GM12864 (cell line): ENCODE measurements at places on chromosomes 1 and 21.

DNA sequence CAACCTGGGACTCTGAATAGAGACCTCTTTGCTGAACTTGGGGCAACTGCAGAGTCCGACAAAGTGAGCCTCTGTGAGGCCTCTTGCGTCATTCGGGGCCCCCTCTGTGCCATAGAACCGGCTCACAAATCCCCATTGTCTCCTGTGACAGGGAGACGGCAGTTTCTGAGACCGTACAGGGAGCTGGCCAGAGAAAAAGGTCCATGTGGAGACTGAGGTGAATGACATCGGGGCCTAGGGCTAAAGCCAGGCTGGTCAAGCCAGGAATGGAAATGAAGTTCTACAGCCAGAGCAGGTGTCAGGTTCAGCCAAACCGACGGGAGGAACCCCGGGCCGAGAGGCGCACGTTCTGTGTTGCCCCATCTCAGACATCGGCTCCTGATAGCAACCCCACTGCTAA lies 37.1 kb upstream of the TRIM67 start:
- DNase-seq: no peak

- DNase-seq: no peak
Observed at GRCh38 chr1:105137543-105138457, 1388.1 kb downstream of the AMY1C start.

- DNase-seq: peak; percentile 87
Observed at GRCh38 chr1:210332719-210333398, 4.2 kb downstream of the HHAT start.

DNA sequence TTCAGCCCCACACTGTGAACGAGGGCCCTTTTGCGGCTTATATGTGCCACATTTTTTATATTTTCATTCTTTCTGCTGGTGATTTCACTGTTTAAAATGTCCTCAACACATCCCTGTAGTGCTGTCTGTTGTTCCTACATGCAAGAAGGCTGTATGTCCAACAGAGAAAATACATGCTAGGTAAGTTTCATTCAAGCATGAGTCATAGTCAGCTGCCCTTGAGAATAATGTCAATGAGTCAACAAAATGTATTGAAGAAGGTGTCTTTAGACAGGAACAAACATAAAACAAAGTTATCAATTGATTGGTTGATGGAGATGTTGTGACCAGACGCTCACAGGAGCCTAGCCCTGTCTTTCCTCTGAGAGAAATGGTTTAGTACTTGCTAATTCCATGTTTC lies 553.4 kb downstream of the PLPP3 start:
- no peak for DNase-seq

DNA sequence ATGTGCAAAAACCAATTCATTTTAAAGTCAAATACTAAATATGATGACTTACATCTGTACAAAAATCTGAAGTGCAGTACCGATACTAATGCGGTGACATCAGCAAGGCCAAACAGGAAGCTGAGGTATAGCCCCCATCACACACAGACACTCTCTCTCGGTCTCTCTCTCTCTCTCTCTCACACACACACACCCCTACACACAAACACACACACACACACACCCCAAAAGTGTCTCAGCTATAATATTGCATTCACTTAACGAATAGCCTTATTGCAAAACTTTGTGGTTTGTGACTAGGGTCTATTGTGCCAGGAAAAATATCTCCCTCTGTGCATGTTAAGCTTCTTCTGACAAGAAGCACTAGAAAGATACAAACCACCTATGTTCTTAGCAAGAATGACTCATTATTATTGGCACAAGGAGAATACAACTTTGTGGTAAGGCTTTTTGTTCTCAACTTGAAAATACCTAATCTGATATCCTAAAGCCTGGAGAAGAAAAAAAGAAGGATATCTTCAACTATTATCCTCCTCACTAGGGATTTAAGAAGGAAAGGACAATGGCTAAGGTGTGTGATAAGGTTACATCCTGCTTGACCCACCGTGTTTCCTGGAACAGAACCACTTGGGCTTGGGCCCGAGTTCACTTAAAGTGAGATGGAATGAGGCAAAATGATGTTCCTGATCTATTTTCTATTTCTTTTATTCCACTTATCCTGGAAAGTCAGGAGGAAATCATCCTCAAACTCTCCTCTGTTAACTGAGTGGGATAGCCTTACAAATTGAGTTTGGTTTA lies 107.1 kb downstream of the NIBAN1 start:
- DNase-seq: peak; percentile 87

DNA sequence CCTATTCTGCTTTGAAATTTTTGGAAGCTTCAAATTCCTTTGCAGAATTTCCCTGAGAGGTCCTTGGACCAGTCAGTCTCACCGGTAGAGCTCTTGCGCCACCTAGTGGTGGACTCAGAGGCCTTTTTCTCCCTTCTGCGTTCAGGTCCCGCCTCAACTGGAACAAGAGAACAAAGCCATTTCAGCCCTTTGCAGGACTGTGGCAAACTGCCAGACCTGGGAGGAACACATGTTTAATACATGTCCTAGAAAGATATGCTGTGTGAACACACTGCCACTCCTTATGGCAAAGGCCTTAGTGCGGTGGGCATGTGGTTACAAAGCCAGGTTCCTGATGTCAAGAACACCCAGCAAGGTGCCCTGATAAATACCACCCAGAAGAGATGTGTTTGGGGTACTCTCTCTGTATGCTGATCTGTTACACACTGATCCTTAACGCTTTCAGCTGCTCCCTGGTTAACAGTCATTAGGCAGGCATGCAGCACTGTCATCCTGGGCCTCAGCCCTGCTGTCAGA lies 82.2 kb upstream of the SSX2IP start:
- peak; percentile 31 for DNase-seq

GRCh38 chr1:38284953-38285352 lies 238.4 kb upstream of the POU3F1 start:
- DNase-seq: no peak

DNA sequence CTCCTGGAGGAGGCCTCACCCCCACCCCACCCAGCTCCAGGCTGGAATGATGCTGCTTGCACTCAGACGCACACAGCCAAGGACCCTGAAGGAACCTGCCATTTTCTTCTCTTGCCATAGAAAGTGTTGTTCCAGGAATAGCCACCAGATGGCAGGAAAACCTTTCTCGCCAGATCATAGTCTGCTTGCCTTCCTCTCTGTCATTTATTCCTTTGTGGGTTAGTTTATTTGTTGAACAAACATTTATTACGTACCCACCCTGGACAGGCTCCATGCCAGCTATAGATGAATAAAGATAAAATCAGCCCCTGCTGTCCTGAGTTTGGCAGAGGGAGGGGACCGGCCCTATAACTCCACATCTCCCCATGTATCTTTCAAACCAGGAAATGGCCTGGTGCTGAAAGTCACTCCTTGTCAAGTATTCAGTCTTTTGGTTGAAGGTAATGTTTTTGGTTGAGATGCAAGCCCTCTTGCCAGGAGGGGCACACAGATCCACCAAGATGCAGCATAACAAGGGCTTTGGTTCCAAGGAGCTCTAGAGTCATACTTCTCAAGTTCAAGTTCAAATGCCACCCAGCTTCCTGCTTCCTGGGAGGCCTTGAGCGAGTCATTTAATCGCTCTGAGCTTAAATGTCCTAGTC lies 7.0 kb upstream of the KCNC4 start:
- DNase-seq: peak; percentile 40

GRCh38 chr1:171480035-171480434 lies 5.3 kb upstream of the PRRC2C start:
- DNase-seq: no peak

DNA sequence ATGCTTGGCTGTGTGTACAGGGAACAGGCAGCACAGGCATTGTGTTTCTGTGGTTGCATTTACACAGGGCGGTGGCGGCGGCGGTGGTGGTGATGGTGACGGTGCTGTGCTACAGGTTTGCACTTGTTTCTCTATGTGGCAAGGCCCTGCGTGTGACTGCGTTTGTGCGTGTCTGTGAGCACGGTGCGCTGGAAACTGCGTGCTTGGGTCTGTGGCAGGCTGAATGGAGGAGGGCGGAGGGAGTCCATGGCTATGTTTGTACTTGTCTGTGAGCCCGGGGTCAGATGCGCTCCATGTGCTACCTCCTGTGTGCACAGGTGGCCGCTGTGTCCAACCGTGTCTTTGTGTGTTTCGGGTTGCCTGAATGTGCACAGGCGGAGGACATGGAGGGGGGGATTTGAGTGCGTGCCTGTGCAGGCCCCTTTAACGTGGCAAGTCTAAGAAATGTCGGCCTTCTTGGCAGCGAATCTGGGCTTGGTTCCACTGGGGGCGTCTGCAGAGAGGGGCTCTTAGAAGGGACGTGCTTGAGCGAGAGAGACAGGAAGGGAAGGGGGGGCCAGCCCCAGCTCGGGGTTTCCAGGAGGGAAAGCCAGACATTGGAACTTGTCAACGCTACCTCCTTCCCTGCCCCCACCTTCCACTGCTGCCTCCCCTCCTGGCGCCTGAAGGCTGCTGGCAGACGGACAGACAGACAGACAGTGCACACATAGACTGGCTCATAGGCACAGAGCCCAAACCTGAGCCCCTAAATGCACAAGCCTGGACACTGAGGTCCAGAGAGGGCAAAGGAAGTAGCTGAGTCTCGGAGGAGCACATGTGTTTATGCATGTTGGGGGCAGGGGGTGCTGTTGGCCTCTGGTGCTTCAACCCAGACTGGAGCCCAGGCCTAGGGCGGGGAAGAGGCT lies 32.7 kb upstream of the WASF2 start:
- no peak for DNase-seq

GRCh38 chr1:219778793-219779369 lies 149.5 kb downstream of the SLC30A10 start:
- no peak for DNase-seq

DNA sequence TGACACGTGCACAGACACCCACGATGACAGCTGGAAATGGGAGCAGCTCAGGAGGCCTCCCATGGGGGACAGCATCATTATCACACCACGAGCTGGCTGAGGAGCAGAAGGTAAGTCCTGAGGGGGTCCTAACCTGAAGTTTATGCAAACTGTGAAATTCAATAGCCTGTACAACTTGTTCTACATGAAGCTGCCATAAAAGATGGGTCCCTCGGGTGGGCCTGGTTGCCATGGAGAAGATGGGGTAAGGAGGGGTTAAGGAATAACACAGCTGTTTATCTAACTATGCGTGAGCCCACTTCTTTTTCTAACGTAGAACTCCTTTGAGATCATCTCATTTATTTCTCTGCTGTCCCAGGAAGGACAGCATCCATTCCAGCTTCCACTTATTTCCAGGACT lies 163.4 kb upstream of the CD34 start:
- DNase-seq: no peak

DNA sequence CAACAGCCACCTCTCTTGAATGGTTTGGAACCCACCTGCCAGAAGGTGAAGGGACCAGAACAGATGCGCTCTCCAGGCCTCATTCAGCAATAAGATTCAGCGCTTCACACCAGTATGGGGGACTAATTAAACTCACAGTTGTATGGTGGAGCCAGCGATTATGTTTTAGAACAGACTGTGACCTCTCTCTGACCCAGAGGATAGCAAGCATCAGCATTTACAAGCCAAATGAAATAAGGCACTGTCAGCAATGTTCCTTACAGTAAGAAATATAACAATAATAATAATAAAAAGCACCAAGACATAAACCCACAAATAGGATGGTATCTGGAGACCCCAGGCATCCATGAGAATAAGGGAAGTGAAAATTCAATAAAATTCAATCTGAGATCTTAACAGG lies 6.9 kb upstream of the CDC42BPA start:
- no peak for DNase-seq

- DNase-seq: no peak
Observed at GRCh38 chr1:80629304-80629837, 1171.4 kb upstream of the ADGRL2 start.

GRCh38 chr1:77796695-77797405 lies 17.4 kb downstream of the MIGA1 start:
- no peak for DNase-seq

- no peak for DNase-seq
Observed at GRCh38 chr21:17903029-17903806, 84.1 kb upstream of the C21orf91 start.

DNA sequence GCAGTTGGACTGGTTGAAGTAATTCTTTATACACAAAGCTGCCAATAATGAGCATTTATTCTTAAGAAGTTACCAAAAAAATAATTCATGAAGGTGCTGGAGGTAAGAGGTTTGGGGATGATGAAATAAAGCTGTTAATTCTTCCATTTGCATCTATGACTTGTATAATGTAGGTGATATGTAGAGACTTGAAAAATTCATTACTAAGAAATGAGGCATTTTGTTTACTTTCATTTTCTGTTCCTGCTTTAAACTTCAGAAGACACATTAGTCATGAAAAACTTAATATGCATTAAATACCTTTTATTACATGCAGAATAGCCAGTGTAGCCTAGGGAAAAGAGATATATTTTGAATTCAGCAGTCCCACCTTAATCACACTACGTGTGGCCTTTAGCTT lies 214.2 kb downstream of the SLC44A5 start:
- no peak for DNase-seq

- no peak for DNase-seq
Observed at GRCh38 chr1:168223681-168224540, 1.9 kb upstream of the SFT2D2 start.

DNA sequence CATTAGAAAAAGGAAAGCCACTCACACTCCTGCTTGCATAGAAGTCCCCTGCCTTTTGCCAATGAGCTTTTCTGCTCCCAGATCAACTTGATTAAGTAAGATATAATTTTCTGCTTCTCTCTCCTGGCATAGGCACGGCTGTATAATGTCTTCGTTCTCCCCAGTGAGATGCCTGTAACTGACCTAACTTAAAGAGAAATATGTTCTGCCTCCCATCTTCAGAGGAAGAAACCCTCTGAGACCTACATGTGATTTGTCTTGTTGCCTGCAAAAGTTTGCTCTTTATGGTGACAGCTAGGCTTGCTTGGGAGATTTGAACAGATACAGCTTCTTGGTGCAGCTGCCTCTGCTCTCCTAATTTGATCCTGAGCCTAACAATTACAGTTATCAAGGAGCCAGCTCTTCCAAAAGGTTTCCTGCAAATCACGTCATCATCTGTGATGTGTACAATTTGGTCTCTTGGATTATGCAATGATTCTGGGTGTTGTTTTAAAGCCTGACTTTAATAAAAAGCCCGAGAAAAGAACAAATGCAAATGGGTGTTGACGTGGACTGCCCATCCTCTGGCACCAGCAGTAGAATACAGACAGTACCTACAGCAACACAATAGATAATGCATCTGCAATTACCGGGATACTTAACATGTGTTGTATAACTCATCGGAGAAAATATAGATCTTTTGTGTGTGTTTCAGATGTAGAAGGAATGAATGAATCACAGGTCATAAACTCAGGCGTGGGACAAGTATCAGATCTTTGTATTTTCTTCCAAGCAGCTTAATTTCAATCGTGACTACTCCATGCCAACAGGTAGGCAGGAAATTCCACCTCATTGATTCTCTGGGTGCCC lies 76.2 kb upstream of the KAZN start:
- no peak for DNase-seq

DNA sequence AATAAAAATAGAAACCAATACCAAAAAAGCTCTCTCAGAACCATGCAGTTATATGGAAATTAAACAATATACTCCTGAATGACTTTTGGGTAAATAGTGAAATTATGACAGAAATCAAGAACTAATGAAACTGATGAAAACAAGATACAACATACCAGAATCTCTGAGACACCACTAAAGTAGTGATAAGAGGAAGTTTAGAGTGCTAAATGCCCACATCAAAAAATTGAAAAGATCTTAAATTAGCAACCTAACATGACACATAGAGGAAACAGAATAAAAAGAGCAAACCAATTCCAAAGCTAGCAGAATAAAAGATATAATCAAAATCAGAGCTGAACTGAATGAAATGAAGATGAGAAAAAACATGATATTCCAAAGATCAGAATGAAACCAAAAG lies 430.9 kb downstream of the LTN1 start:
- DNase-seq: no peak

- DNase-seq: no peak
Observed at GRCh38 chr1:3899754-3900149, 320 bp downstream of the C1orf174 start.

GRCh38 chr1:59560807-59561450 lies 253.8 kb upstream of the HOOK1 start:
- no peak for DNase-seq

GRCh38 chr1:209176866-209177430 lies 406.6 kb upstream of the CAMK1G start:
- DNase-seq: no peak
